Endothelial cell (in vitro differentiated cells): ENCODE measurements at places on chromosomes 4 and X.

DNA sequence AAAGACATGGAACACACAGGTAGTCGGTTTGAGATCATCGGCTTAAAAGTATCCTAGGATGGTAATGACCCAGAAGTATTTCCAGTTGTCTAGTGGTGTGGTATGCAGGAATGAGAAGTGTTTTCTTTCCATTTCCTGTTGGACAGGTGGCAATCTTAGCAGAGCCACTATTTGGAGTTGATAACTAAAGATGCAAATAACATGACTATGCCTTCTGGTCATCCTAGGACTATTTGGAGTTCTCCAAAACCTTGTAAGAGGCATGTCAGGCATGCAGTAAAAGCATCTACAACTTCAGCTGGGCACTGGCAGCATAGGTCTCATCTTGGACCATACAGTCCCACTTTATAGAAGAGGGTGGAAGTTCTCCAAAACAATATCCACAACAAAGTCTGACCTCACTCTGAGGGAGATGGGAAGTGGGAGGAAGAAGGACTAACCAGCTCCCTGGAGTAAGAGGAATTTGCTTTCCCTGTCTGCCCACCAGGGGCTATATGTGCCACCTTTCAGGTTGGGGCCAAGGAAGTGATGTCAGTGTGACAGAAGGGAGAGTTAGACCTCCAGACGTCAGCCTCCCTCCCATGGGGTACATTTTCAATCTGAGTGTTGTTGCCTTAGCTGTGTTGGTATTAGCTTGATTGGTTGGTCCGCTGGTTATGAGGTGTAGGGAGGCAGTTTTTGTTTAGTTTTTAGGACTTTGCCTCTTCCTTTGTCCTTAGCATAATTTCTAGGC, 101.2 kb upstream of the MYOZ2 start:
- peaks cover 3% of the 10 kb centered on the region for H3K27me3 ChIP-seq
- no peak overlapping the region for H3K4me3 ChIP-seq
- H3K27ac ChIP-seq = no peak overlapping the region
- peaks cover 11% of the 10 kb centered on the region for H3K4me1 ChIP-seq
- DNase-seq = peak; percentile 9
- H3K36me3 ChIP-seq = peaks cover 14% of the 10 kb centered on the region

DNA sequence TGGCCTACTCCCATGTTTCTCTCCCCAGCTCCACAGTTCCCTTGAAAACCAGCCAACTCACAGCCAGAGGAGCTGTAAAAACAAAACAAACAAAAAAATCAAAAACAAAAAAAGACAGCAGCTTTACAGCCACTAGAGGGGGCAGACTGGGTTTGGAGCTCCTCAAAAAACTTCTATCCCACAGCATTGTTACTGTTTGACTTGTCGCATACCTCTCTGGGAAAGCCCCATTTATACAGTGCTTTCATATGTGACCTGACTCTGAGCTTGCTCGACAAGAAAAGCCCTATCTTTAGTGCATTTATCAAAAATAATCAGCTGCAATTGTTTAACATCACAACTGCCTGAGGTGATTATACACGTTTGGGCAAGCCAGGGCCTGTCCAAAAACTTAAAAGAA, 21.6 kb downstream of the TSPAN6 start:
- no peaks in the 10 kb centered on the region for H3K4me1 ChIP-seq
- H3K27ac ChIP-seq = no peak overlapping the region
- no peaks in the 10 kb centered on the region for H3K36me3 ChIP-seq

GRCh38 chr4:161900110-161900509, 263.7 kb downstream of the FSTL5 start:
- DNase-seq = no peak
- H3K27me3 ChIP-seq = peaks cover 2% of the 10 kb centered on the region
- H3K36me3 ChIP-seq = no peaks in the 10 kb centered on the region
- H3K4me1 ChIP-seq = no peaks in the 10 kb centered on the region

- H3K4me1 ChIP-seq = no peaks in the 10 kb centered on the region
- peaks cover 1% of the 10 kb centered on the region for H3K27me3 ChIP-seq
- H3K4me3 ChIP-seq = no peak overlapping the region
- H3K36me3 ChIP-seq = no peaks in the 10 kb centered on the region
- H3K27ac ChIP-seq = no peak overlapping the region
- DNase-seq = no peak
Measured at GRCh38 chr4:95825546-95825945, 14.3 kb upstream of the PDHA2 start.

DNA sequence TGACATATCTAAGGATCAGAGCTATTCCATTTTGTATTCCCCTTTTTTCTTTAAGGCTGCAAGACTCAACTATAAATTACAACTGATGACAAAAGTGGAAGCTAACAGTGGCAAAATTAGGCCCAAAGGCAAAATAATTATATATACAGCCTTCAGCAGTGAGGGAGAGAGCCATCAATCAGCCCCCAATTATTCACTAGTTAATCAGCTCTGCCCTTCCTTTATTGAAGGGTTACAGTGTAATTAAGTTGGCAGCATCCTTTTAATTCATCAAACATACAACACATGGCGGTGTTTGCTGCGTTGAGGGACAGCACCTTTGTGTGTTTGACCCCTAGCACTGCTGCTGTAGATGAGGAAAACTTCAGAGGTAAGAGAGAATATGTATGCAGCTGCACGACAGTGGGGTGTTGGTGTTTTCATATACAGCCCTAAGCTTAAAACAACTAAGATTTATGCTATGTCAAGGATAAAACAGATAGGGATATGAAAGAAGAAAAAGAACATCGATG, 973.9 kb upstream of the POU3F4 start:
- DNase-seq = no peak
- H3K36me3 ChIP-seq = no peaks in the 10 kb centered on the region
- no peaks in the 10 kb centered on the region for H3K27me3 ChIP-seq
- no peaks in the 10 kb centered on the region for H3K4me1 ChIP-seq
- no peak overlapping the region for H3K27ac ChIP-seq
- no peak overlapping the region for H3K4me3 ChIP-seq

DNA sequence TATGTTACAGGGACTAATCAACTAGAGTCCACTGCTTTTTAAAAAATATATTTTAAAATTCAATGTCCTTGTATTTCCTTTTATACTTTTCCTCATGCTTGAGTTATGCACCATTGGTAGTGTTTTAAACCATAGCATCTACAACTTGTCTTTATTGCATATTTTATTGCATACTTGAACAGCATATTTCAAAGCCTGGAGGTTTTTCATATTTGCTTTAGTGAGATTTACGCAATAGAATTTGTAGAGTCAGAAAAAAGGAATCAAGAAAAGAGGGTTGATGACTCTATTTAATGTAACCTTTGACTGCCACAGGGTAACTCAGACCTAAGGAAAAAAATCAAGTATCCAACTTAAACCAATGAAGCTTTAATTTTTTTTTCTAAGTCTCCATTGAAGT, 1165.7 kb upstream of the IGFBP7 start:
- H3K4me3 ChIP-seq = no peak overlapping the region
- peaks cover 3% of the 10 kb centered on the region for H3K36me3 ChIP-seq
- H3K4me1 ChIP-seq = no peaks in the 10 kb centered on the region
- H3K27ac ChIP-seq = no peak overlapping the region
- DNase-seq = no peak
- H3K27me3 ChIP-seq = no peaks in the 10 kb centered on the region

DNA sequence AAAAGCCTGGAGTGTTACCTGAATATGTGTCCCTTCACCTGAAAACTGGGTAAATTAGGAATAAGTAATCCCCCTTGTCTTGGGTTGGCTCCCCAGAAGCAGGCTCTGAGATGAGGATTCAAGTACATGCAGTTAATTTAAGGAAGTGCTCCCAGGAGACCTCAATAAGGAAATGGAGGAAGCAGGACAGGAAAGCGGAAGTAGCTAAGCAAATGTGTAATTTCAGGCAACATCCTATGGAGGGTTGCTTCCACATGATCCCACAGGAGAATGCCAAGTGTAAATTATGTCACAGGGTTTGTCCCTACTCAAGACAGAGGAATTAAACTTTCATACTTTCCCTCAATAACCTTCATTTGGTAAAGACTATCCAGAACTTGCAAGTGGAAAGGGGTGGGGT, 48.1 kb upstream of the ARHGEF6 start:
- H3K4me3 ChIP-seq = no peak overlapping the region
- DNase-seq = peak; percentile 2
- peak overlapping the region; percentile 37 for H3K27ac ChIP-seq
- peaks cover 4% of the 10 kb centered on the region for H3K36me3 ChIP-seq
- no peaks in the 10 kb centered on the region for H3K27me3 ChIP-seq

GRCh38 chrX:149827254-149827653, 45.5 kb downstream of the MAGEA9 start:
- H3K4me1 ChIP-seq = peaks cover 26% of the 10 kb centered on the region
- H3K36me3 ChIP-seq = no peaks in the 10 kb centered on the region
- H3K27ac ChIP-seq = peak overlapping the region; percentile 77
- no peak for DNase-seq
- peaks cover 4% of the 10 kb centered on the region for H3K27me3 ChIP-seq
- no peak overlapping the region for H3K4me3 ChIP-seq

DNA sequence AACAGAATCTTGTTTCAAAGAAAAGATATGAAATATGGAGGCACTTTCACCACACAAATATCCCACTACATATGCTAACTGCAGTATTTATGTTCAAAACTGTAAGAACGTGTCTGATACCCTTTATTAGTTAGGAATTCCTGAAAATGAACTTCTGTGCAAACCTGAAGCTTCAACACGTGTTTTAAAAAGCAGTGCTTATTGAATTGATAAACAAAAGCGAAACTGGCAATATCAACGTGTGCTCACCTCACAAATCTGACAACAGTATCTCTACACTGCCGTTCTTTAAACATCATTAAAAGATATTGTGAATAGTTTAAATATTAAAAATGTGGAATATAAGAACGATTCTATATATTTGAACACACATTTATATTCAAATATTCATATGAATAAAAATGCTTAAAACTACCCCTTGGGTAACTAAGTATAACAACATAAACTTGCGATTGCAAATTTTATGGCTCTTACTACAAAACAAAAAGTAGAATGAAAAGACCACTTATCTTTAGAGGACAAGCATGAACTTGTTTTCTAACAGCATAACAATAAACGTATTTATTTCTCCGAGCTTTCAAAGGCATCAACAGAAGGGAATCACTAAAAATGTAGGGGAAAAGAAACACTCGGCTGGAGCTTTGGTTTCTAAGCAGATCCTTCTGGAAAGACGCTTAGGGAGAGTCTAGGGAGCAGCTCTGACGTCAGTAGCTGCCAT, at the start of gene LRP2BP:
TSS of gene LRP2BP (minus strand) at position 687 of the 718 bp plus-strand sequence. CDS start 17,738 bp downstream, outside the sequence.
- H3K4me3 ChIP-seq = peak within 1 kb of the TSS; percentile 95
- no peak for DNase-seq
- H3K27ac ChIP-seq = peak within 1 kb of the TSS; percentile 98
- H3K27me3 ChIP-seq = peaks cover 13% of the 10 kb centered on the region

DNA sequence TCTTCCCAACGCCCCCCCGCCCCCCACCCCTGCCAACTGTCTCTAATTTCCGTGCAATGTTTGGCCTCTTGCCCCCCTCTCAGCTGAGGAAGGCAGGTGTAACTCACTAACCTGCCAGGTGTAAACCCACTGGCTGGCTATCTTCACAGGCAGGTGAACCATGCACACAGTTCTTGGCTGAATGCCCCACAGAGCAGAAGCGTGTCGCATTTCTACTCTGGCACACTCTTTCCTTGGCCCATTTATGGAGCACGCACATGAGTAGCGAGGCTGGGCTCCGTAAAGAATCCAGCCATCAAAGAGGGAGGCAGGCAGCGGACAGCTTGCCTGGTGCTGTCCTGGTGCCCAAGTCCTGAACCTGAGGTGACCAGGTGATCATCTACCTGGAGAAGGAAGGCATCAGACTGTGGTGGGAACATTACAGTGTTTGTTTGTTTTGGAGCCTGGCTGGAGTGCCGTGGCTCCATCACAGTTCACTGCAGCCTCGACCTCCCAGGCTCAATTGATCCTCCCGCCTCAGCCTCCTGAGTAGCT, 39.2 kb upstream of the CRMP1 start:
- no peak for DNase-seq
- H3K27ac ChIP-seq = no peak overlapping the region
- peaks cover 12% of the 10 kb centered on the region for H3K4me1 ChIP-seq

DNA sequence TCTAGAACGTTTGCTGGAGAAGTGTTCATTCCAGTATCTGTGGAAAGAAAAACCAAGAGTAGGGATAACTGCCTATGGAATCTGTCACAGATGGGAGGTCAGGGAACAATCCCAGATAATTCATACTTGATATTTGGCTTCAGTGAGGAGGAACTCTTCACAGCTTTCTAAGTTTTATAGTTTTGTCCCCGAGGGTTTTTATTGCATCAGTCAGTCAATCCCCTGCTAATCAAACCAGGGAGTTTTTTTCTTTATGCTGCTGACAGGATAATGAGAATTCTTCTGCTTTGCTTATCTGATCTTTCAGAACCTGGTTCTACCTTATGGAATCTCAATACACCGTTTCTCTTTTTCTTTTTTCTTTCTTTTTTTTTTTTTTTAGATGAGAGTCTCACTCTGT, 633 bp upstream of the TRIML2 start:
- no peak for DNase-seq
- peaks cover 2% of the 10 kb centered on the region for H3K27me3 ChIP-seq
- no peaks in the 10 kb centered on the region for H3K36me3 ChIP-seq
- peaks cover 14% of the 10 kb centered on the region for H3K4me1 ChIP-seq
- H3K27ac ChIP-seq = no peak overlapping the region

DNA sequence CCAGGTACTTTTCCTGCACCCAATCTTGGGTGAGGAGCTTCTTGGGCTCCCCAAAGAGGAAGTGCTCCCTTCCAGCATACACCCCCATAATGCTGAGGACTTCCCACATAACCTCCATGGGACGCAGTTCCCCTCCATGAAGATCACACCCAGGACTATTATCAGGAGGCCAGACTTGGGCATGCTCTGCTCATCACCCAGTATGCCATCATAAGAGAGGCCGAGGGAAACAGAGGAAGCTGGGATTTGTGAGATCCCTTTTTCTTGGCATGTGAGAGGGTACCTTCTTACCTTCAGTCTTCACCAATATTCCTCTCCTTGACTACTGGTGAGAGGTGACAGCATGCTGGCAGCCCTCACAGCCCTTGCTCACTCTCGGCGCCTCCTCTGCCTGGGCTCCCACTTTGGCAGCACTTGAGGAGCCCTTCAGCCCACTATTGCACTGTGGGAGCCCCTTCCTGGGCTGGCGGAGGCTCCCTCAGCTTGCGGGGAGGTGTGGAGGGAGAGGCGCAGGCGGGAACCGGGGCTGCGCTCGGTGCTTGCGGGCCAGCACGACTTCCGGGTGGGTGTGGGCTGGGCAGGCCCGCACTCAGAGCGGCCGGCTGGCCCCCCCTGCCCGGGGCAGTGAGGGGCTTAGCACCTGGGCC, 15.7 kb upstream of the HSFX1 start:
- H3K4me1 ChIP-seq = no peaks in the 10 kb centered on the region
- no peak overlapping the region for H3K27ac ChIP-seq
- H3K36me3 ChIP-seq = no peaks in the 10 kb centered on the region
- H3K4me3 ChIP-seq = no peak overlapping the region
- H3K27me3 ChIP-seq = no peaks in the 10 kb centered on the region
- DNase-seq = no peak

GRCh38 chrX:24684048-24684447, 9.7 kb upstream of the POLA1 start:
- no peak for DNase-seq
- H3K36me3 ChIP-seq = no peaks in the 10 kb centered on the region
- no peak overlapping the region for H3K27ac ChIP-seq
- no peaks in the 10 kb centered on the region for H3K4me1 ChIP-seq

DNA sequence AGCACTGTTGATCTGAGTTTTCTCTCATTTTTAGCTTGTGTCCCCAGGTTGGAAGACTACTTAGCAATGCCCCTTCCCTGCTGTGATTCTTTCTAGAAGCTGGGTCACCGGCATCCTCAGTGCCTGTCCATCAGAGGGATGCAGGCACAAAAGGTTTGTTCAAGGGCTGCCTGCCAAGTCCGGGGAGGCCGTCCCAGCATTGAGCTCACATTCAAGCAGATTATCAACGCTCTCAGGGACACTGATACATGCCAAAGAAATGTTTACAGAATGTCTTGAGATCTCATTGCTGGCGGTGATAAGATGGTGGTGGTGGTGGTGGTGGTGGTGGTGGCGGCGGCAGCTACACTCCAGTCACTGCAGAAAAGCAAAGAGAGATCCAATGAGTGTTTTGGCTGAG, 79.6 kb upstream of the VCX3A start:
- DNase-seq = no peak
- H3K27me3 ChIP-seq = no peaks in the 10 kb centered on the region
- H3K4me1 ChIP-seq = no peaks in the 10 kb centered on the region
